Substantia nigra (tissue), 51 donors: ENCODE measurements at places on chromosomes 5 and 9.

DNA sequence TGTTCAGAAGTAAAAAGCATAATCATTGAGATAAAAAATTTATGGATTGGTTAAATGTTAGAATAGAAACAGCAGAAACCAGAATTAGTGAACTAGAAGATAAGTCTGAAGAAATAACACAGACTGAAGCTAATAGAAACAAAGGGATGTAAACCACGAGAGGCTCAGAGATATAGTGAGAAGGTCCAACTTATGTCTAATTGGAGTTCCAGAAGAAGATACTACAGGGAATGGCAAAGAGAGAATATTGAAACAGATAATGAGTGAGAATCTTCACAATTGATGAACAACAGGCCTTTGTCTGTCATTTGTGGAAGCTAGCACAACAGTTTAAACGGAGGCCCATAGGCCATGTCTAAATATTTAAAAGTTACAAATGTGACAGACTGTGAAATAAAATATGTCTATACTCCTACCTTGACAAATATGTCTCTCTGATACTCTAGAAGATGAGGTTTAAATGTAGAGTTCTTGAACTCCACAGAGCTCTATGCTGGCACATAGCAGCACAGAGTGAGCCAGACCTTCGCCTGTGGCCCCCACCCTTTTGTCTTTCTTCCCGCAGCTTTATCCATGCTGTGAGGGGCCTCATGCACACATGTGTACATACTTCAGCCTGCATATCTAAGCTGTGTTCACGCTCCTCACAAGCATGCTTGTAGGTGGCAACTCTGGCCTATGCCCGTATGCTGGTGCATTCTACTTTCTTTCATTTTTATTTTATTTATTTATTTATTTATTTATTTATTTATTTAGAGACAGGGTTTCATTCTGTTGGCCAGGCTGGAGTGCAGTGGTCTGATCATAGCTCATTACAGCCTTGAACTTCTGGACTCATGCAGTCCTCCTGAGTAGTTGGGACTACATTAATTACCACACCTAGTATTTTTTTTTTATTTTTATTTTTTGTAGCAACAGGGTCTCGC lies 45.0 kb upstream of the ABL1 start:
- DNase-seq, result no peak

GRCh38 chr5:34550247-34550646 lies 105.9 kb upstream of the RAI14 start:
- no peak for DNase-seq

DNA sequence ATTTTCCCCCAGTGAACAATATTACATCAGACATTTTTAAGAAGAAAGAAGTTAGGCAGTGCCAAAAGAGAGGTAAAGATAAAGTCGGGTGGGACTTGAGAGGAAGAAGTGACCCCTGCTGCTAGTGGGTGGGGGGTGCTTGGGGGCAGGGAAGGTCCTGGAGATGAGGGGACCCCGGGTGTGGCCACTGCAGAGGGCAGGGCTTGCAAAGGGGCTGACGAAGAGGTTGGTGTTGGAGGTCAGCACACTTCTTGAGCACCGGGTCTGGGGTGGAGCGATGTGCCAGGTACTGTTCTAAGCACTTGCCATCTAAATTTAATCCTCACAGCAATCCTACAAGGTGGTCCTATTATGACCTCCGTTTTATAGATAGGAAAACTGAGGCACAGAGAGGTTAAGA lies 62.0 kb downstream of the AMBP start:
- no peak for DNase-seq

GRCh38 chr5:112270299-112271293 lies 148.5 kb downstream of the EPB41L4A start:
- DNase-seq, result no peak

DNA sequence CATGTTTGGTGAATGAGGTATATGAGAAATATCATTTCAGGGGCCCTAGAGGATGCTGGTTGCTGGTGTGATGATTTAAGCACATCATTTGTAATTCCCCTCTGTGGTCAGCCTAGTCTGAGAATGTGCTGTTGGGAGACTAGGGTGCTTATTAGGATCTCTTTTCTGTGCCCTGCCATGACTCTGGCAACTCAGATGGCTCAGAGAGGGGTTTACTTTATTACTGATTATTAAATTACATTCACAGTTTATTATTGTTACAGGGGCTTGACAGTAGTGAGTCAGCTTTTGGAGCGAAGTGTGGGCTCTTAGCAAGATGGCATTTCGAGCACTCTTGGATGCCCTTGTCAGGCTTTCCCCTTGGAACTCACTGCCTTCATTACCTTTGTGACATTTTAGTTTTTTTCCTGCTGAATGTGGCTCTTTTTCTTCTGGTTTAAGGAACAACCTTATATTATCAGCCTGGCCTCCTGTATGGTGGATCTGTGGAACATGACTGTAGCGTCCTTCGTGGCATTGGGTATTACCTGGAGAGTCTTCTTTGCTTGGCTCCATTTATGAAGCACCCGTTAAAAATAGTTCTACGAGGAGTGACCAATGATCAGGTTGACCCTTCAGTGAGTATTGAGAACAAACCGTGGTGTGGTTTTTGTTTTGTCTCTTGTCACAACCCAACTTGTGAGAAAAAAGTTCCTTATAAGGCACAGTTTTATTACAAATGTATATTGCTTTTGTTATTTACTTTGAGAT lies 33.8 kb downstream of the RCL1 start:
- no peak for DNase-seq

- no peak for DNase-seq
These were observed 303.3 kb downstream of the EFNA5 start for GRCh38 chr5:107367480-107367879.

DNA sequence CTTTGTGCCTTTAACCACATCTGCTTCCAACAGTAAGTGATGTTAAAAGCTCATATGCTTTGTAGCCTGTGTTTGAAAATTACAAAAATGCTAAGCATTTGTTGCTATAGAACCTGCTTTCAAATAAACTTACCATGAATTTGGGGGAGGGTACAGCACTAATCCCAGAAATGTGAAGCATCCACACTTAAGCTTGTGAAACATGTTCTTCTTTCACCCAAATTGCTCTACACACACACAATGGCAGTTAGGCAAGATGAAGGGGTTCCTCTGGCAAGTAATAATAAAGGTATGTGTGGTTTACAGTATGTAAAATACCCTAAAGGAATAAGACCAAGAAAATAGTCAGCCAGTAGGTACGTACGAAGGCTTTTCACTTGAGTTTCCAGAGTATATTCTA lies 165.6 kb downstream of the SMARCA2 start:
- no peak for DNase-seq

GRCh38 chr5:159444441-159445082 lies 114.3 kb upstream of the IL12B start:
- DNase-seq, result no peak

GRCh38 chr9:638152-638551 lies 203.3 kb upstream of the DMRT1 start:
- DNase-seq, result no peak

GRCh38 chr9:68418259-68418845 lies 61.9 kb downstream of the PGM5 start:
- DNase-seq, result no peak

DNA sequence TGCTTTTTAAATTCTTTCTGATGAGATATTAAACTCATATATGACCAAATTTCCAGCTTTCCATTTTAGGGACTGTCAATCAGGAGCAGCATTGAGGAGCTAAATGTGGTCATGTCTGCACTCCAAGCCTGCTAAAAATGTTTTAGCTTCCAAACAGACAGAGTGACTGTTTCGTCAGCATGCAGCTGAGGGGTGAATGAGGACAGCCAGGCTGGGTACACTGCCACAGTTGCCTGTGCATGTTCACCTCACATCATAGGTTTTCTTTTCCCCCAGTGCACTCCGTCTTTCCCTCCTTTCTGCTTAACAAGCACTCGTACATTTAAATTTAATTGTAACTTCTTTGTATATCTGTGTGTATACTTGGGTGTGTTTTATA lies 138.1 kb downstream of the ARRDC3 start:
- DNase-seq, result no peak

DNA sequence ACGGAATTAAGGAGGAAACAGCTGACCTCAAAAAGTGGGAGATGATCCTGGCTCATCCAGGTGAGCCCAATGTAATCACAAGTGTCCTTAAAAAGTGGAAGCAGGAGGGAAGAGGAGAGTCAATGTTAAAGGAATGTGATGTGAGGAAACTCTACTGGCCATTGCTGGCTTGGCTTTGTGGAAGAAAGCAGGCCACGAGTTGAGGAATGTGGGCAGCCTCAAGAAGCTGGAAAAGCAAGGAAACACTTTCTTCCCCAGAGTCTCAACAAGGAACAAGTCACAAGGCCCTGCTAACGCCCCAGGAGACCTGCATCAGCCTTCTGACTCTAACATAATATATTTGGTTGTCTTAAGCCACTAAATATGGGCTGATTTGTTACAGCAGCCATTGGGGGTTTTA lies 252.8 kb downstream of the PSAT1 start:
- no peak for DNase-seq

DNA sequence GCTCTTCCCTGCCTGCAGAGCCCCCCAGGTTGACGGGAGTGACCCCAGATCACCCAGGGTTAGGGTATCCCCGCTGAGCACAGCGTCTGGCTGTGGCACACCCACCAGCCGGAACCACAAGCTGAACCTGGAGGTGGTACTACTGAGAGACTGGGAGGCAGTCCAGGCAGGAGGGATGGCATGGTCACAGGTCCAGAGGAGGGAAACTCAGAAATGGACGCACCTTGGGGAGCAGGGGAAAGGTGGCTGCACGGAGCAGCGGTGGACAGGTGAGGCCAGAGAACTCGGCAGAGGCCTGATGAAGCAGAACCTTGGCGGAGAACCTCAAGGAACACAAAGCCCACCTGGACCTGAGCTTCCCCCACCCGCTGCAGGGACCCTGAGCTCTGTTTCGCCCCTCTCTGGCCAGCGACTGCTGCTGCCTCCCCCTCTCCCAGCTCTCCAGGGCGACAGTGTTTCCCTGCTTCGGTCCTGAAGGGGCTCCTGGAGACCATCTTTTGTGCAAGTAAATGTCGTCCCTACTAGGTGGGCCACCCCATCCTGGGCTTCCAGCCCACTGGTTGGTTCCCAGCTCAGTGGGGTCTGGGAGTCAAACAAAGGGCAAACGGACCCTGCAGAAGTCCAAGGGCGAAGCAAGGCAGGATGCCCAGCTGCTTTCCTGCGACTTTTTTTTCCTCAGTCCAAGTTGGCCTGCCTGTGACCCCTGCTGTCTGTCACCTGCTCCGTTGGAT lies 845 bp downstream of the ADGRD2 start:
- no peak for DNase-seq

- no peak for DNase-seq
These were observed 354.8 kb downstream of the PDE4D start for GRCh38 chr5:59538750-59539121.

DNA sequence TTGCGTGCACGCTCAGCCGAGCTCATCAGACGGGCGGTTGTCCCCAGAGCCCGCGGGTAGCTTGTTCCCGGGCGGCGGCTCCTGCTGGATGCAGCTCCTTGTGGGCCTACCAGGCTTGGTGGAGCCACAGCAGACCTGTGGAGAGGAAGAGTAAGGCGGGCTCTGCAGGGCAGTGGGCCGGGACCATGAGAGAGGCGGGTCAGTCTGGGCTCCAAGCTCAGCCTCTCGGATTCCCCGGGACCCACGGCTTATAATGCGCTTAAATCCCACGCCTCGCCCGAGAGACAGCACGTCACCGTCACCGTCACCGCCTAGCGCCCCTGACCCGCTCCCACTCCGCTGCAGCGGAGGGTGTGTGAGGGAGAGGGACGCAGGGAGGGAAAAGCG lies 1.9 kb upstream of the ANKRD18A start:
- no peak for DNase-seq

GRCh38 chr9:77996696-77997095 lies 34.9 kb downstream of the GNAQ start:
- DNase-seq, result no peak

GRCh38 chr5:45643056-45643455 lies 53.1 kb downstream of the HCN1 start:
- no peak for DNase-seq

- no peak for DNase-seq
These were observed 9.8 kb upstream of the MIER3 start for GRCh38 chr5:56961746-56962145.
